ENCODE measurements at places on chromosomes 12 and 14.

- DNase-seq, result no peak
These were observed 974 bp upstream of the TNS2 start for GRCh38 chr12:53048780-53049401.

GRCh38 chr14:22332686-22333421 lies 256.2 kb downstream of the DAD1 start:
- no peak for DNase-seq

DNA sequence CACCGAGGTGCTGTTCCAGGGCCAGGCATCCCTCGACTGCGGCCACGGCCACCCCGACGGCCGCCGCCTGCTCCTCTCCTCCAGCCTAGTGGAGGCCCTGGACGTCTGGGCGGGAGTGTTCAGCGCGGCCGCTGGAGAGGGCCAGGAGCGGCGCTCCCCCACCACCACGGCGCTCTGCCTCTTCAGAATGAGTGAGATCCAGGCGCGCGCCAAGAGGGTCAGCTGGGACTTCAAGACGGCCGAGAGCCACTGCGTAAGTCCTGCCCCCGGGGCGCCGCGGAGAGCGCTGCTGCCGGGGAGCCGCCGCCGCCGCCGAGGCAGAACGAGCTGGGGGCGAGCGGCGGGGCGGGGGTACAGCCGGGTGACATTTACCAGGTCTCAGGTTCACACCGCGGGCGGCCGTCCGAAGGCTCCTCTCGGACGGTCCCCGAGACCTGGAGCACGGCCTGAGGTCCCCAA lies 1.4 kb downstream of the PLXNC1 start:
- no peak for DNase-seq

DNA sequence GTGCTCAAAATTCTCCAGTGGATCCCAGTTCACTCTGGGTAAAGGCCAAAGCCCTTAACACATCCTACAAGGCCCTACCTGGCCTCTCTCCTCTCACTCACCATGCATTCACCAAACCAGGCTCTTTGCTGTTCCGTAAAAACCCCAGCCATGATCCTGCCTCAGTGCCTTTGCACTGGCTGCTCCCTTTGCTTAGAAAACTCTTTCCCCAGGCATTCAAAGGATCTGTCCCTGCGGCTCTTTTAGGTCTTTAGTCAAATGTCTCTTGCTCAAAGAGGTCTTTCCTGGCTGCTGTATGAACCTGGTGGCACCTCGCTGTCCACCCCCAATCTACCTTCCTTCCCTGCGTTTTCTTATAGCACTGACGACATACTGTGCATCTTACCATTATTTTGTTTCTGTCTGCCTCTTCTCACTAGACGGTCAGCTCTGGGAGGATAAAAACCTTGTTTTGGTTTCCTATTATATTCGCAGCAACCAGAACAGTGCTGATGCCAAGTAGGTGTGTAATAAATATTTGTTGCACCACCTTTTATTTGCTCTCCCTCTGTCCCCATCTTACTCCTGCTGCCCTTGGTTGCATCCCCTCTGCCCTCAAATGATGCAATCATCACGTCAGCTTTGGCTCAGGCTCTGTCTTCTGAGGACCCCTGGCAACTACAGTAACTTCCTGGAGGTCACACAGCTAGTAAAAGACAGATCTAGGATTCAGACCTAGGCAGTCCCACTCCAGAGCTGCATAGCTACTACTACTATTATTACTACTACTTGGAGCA lies 23.8 kb upstream of the DICER1 start:
- DNase-seq, result no peak

DNA sequence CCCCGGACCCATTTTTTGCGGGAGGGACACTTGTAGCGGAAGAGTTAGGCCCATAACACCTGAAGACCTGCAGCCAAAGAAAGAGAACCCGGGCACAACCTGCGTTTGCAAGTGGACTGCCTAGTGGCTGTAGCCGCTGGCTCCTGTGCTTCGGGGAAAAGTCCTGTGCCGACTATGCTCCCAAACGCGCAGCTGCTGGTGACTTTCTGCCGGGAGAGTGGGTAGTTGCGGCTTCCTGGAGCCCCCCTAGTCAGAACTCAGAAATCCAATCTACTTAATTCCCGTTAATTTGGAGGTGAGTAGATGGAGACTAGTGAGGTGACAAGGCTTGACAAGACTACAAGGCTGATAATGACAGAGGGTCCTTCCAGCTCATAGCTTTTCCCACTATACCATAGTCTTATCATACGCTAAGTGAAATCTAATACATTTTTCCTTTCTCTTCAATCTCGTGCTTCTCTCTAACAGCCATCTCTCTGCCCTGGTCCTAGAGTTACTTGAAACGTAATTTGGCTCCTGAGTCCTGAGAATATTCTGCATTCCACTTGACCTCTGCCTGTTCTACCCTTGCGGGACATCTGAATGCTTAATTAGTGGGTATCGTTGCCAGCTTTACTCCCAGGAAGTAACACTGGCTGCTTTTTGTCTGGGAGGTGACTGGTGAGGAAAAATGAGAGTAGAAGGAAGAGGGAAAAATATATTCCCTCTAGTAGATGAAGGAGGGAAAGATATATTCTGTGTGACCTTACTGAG lies 556 bp downstream of the MTHFD1 start:
- no peak for DNase-seq

DNA sequence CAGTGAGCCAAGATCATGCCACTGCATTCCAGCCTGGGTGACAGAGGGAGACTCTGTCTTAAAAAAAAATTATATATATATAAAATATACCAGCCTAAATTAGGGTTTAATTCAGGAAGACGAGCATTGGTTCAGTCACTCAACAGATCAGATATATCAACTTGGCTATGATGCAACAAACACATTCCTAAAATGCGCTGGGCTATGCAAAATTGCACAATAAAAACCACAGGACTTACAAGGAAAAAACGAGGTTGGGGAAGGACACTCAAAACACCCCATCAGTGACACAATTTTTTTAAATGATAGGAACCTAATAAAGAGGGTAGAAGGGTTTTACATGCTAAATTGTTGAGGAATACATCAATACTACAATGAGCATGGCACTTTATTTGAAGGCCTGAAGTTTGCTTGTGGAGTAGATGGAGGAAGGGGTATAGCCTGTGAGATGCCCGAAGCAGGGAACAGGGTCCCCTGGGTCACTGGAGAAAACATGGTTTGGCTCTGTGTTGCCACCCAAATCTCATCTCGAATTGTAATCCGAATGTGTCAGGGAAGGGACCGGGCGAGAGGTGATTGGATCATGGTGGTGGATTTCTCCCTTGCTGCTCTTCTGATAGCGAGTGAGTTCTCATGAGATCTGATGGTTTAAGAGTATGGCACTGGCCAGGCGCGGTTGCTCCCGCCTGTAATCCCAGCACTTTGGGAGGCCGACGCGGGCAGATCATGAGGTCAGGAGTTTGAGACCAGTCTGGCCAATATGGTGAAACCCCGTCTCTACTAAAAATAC lies 71.2 kb downstream of the TNFAIP2 start:
- no peak for DNase-seq

- DNase-seq, result no peak
These were observed 153.8 kb downstream of the BCL11B start for GRCh38 chr14:99118046-99118721.

- no peak for DNase-seq
These were observed 64.9 kb downstream of the DDX51 start for GRCh38 chr12:132079200-132079599.

DNA sequence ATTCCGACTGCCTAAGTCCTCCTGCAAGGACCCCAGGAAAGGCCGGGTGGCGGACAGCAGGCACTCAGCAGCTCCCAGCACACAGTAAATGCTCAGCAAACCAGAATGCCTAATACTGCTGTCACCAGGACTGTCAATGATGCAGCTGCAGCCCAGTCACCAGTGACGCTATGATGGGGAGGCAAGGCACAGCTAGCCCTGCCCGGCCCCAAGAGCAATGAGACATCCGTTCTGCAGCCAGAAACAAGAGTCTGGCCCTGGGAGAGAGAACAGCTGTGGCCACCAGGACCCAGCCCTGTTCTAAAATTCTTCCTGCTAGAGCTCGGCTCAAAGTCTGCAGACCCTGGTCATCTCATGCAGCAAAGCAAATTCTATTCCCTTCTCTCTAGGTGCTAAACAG lies 69.8 kb downstream of the NCOR2 start:
- DNase-seq, result no peak
